ENCODE measurements at places on chromosomes 7 and 10. TPM values are rescaled to one million over a fixed set of nuclear protein-coding genes. Genes with fewer than 3 reads are reported as not detected.

- H3K27me3 ChIP-seq: no peaks in the 10 kb centered on the region
- no peak overlapping the region for H3K4me3 ChIP-seq
- DNase-seq: no peak
- H3K4me1 ChIP-seq: no peaks in the 10 kb centered on the region
- peaks cover 5% of the 10 kb centered on the region for H3K36me3 ChIP-seq
Measured at GRCh38 chr7:127983804-127984332, 47.4 kb downstream of the LRRC4 start.

DNA sequence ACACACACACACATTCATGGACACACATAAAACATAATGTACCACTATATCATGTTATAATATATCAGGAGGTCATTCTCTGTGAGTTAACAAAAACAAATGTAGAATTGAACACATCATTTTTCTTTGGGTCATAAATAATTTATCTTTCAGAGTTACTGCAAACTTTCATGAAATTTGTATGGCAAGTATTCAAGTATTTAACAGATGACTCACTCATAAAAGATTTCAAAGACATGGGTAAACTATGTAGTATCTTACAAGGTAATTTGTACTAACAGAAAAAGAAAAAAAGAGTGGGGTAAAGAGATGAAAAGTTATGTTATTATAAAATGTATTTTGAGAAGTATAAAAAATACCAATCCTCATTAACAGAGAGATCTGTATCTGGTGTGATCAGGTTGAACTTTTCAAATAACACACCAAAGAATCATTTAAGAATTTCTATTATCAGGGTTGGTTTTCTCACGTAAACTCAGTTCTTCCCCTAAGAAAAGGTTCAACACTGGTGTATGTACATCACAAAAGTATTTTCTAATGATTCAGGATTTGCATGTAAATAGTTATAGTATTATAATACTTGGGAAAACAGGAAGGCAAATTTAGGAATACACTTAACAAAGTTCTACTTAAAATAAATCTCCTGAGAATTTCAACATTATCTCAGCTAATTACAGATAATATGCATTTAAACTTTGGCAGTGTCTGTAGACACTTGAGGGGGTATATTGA, 933.1 kb upstream of the LRRN3 start:
- H3K27me3 ChIP-seq: no peaks in the 10 kb centered on the region
- no peaks in the 10 kb centered on the region for H3K4me1 ChIP-seq
- no peak overlapping the region for H3K4me3 ChIP-seq
- H3K27ac ChIP-seq: no peak overlapping the region
- DNase-seq: no peak

ZNF488 gene
- 0.24 TPM for total RNA-seq

GRCh38 chr10:30775779-30776591, 146.4 kb upstream of the LYZL2 start:
- H3K27me3 ChIP-seq: no peaks in the 10 kb centered on the region
- H3K4me3 ChIP-seq: no peak overlapping the region
- no peaks in the 10 kb centered on the region for H3K4me1 ChIP-seq
- H3K27ac ChIP-seq: no peak overlapping the region
- no peak for DNase-seq
- H3K36me3 ChIP-seq: no peaks in the 10 kb centered on the region

KCNIP2 gene
- 0.85 TPM for total RNA-seq

- H3K36me3 ChIP-seq: no peaks in the 10 kb centered on the region
- DNase-seq: no peak
- no peak overlapping the region for H3K27ac ChIP-seq
- H3K4me3 ChIP-seq: no peak overlapping the region
- H3K27me3 ChIP-seq: no peaks in the 10 kb centered on the region
Measured at GRCh38 chr7:2834748-2835441, 9.2 kb downstream of the GNA12 start.

KIAA1549 gene
- total RNA-seq: 1.9 TPM

TMEM236 gene
- 0.24 TPM for total RNA-seq

- DNase-seq: no peak
- H3K27ac ChIP-seq: no peak overlapping the region
- no peaks in the 10 kb centered on the region for H3K36me3 ChIP-seq
Measured at GRCh38 chr10:58209669-58210068, 58.0 kb downstream of the IPMK start.

- no peaks in the 10 kb centered on the region for H3K36me3 ChIP-seq
- H3K4me1 ChIP-seq: no peaks in the 10 kb centered on the region
- H3K4me3 ChIP-seq: no peak overlapping the region
- H3K27ac ChIP-seq: no peak overlapping the region
- no peaks in the 10 kb centered on the region for H3K27me3 ChIP-seq
Measured at GRCh38 chr10:64855941-64856340, 1334.7 kb downstream of the REEP3 start.

NACAD gene
- 0.14 TPM for total RNA-seq

- no peak for DNase-seq
- H3K4me1 ChIP-seq: no peaks in the 10 kb centered on the region
- no peak overlapping the region for H3K4me3 ChIP-seq
- no peak overlapping the region for H3K27ac ChIP-seq
Measured at GRCh38 chr7:63113713-63114285, 884.9 kb upstream of the ZNF722 start.

DNA sequence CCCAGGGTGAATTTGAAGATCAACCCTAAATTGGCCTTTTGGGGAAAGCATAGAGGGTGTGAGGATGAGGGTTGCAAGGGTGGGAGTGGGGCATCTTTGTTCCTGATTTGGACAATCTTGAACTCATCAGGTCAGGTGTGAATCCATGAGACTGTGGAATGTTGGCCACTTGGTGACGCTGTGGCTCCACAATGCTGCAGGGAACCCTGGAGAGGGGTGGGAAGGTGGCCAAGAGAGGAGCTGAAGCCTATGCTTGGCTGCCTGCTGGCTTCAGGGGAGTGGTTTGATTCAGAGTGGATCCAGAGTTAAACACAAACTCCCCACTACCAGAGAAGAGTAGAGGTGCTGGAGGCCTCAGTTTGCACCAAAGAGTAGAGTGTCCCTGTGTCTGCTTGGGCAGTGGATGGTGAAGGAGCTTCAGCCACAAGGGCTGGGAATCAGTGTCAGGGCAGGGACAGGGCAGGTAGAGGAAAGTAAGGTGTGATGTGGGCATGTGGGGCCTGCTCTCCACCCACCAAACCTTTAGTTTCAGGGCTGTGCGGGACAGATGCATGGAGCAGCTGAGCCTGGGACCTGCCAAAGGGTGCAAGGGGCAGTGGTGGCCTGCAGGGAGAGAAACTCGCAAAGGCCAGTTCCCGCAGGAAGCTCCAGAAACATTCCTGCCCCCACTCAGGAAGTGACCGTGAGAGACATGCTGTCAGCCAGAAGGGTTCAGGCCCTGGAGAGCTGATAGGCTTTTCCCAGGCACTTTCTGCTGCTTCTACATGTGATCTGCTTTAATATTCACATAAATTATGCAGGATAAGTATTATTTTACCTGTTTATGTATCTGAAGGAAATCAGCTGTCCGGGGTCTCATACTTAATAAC, 81.0 kb upstream of the PRSS58 start:
- peak; percentile 80 for DNase-seq
- H3K27ac ChIP-seq: peak overlapping the region; percentile 34
- no peaks in the 10 kb centered on the region for H3K27me3 ChIP-seq
- no peak overlapping the region for H3K4me3 ChIP-seq
- H3K36me3 ChIP-seq: peaks cover 2% of the 10 kb centered on the region
- peaks cover 29% of the 10 kb centered on the region for H3K4me1 ChIP-seq

- no peak overlapping the region for H3K27ac ChIP-seq
- H3K4me3 ChIP-seq: no peak overlapping the region
- H3K27me3 ChIP-seq: no peaks in the 10 kb centered on the region
Measured at GRCh38 chr10:78139341-78139740, 105.7 kb downstream of the RPS24 start.

DNA sequence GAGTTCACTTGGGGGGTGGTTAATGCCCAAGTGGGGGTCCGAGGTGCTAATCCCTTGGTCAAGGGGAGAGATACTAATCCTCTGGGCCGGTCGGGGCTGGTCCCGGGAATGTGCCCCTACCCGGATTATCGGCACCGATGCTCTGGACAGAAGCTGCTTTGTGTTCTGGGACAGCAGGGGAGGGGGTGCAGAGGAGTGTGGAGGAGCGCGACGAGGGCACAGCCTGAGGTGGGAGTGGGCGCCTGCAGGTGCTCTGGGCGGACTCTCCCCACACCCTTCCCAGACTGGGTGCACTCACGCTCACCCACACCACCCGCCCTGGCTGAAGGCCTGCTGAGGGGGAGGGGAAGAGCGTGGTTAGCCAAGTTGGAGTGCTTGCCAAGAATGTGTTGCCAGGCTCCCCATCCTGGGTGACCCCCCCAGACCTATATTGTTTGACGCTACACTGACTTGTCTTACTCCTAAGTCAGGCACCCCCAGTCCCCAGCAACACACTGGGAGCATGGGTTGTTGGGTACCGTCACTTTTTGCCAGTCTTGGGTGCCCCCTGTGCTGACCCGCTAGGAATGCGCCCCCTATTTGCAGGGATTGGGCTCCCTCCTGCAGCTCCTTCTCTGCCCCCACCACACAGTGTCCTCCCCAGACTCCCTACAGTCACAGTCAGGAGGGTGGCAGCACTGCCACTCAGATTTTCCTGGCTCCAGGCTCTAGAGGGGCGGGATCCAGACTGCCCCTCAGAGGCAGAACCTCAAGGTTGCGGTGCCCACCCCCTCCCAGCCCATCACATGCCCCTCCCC, 1.2 kb downstream of the SLC4A2 start:
- peaks cover 35% of the 10 kb centered on the region for H3K4me1 ChIP-seq
- peak overlapping the region; percentile 69 for H3K4me3 ChIP-seq
- no peak overlapping the region for H3K27ac ChIP-seq

DNA sequence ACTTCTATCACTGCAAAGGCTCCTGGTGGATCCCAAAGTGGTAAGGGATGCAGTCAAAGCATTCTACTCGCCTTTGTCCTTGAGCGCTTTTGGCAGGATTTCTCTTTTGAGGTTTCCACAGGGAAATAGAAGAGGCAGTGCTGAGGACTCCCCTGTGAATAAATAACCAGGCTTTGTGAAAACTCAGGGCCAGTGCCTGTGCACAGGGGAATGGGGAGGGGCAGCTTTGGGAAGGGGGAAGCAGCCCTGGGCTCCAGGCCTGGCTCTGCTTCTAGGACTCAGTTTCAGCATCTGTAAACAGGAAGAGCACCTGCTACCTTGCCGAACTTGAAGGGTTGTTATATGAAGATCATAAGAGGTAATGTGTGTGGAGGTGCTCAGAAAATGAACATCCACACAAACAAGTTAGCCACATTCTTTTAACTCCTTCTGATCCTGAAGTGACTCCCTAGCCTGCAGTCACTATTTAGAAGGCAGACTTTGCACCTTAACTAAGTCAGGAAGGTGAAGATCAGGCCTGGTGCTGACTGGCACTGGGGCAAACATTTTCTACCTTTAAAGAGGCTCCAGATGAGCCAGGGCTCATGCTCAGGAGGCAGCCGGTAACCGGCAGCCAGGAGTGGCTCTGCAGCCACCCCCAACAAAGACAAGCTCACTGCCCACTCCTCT, 22.5 kb upstream of the MMP21 start:
- H3K4me3 ChIP-seq: no peak overlapping the region
- H3K4me1 ChIP-seq: no peaks in the 10 kb centered on the region
- H3K36me3 ChIP-seq: peaks cover 29% of the 10 kb centered on the region
- no peak overlapping the region for H3K27ac ChIP-seq
- no peak for DNase-seq

All from thymus (tissue), 14 donors.